NAMALWA (cell line): ENCODE measurements at places on chromosomes 3 and 15.

DNA sequence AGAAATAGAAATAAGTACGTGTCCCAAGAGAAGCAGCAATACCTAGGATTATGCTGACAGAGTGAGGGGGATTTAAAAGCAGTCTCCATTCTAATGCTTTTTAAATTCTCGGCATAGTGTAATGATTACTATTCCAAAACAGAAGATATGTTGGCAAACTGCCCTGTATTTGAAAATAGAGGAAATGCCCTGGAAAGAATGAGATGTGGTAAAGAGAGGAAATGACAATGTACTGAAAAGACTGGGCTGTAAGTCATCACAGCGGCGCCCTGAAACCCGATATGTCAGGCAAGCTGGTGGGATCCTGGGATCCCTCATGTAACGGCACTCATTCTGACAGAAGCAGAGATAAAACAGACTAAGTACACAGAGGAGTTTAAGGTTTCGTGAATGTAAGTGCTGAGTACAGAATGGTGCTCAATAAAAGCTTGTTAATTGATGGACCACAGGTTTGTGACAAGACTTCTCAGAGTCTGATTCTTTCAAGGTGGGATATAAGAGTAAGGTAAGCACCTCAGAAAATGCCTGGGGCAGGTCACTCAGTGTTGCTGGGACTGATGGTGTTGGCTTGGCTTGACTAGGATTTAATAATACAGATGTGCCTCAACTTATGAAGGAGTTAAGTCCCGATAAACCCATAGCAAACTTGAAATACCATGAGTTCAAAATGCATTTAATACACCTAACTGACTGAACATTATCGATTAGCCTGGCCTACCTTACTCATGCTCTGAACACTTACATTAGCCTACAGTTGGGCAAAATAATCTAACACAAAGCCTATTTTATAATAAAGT lies 91.4 kb downstream of the NFKBIZ start:
- DNase-seq = no peak

- DNase-seq = no peak
These were observed 129.8 kb upstream of the MEF2A start for GRCh38 chr15:99435877-99436541.

- DNase-seq = peak; percentile 65
These were observed 58.7 kb upstream of the BCHE start for GRCh38 chr3:165895919-165896318.

DNA sequence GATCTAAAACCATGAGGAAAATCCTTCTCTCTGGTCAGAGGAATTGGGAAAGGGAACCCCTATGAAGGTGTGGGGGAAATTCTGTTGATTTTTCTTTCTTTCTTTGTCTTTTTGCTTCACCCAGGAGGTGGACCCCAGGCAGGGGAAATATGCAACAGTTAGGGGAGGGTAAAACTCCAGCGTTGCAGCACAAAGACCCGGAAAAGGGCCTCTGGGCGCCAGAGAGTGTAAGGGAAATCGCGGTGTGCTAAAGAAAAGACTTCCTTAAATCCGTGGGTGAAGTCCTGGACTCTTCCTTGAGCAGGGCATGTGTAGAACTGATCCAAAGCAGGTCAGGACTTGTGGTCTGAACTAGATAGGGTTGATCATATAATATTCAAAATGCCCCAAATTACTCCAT lies 11.1 kb upstream of the TBC1D21 start:
- no peak for DNase-seq

DNA sequence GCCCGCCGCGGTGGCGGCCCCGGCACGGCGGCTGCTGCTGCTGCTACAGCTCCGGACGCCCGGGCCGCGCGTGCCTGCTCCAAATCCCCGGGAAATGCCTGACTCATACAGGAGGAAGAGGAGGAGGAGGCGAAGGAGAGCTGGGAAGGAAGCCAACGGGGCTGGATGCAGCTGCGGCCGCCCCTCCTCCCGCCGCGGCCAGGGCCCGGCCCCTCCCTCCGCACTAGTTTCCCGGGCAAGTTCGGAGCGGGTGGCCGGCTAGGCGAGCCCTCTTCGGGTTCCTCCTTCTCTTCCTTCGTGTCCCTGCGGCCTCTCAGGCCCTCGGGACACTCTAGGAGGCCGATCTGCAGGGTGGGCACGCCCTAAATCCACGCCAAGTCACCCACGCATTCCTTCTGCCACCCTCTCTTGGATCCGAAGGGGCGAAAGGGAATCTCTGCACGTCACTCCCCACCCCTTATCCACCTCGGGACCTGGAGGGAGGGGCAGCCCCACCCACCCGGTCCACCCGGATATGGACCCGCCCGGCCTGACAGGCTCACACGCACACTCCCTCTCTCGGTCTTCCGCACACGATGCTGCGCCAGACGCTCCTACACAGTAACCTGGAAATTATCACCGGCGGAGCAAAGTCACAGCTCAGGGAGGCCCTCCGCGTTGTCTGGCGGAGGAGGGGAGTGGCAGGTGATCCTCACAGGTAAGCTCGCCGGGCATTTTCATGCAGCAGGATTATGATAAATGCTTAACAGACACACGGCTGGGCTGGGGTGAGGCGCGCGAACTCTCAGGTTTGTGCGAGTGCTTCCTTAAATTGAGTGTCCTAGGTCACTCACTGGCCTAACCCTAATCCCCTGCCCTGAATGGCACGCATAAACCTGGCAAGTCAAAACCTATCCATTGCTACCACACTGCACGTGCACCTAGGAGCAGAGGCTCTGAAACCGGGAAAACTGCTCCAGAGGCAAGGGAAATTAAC lies at the start of the genes OSBPL10 and ZNF860:
TSS of gene OSBPL10 (minus strand) at position 57 of the 976 bp plus-strand sequence. CDS start 83 bp downstream, outside the sequence.
TSS of gene ZNF860 (plus strand) at position 545 of the 976 bp plus-strand sequence. CDS start 7,330 bp downstream, outside the sequence.
- DNase-seq = peak; percentile 55

GRCh38 chr3:189712906-189713483 lies 81.8 kb downstream of the TP63 start:
- no peak for DNase-seq

DNA sequence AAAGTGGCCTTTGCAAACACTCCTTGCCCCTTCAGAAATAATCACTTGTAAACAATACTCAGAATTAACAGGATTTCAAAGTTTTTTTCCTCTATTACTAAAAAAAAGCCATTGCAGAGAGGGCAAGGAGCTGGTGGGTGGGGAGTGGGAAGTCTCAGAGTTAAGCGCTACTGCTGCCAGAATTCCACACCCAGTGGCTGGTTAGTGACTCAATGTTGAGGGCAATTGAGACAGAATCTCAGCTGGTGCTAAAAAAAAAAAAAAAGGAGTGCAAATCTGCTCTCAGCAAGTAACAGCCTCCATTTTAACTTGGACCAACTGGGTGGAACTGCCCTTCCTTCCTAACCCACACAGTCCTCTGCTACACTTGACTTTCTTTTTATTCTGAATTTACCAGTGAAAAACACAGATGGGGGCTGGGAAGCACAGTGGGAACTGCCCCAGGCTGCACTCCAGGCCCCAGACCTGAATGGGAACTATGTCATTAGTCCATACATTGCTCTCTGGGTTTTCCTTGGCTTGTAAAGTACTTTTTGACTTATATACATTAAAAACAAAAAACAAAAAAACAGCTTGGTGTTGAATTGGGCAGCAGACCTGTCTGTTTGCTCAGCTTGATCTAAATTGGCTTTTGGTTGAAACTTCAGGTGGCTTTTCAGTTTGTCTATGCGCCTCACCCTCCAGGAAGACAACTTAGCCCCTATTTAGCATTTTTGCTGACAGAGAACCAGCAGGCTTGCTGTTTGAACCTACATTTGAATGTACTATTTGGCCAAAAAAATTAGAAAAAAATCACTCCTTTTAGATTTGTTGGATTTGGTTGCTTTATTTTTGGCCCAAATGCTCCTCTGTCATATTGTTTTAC lies 357.8 kb upstream of the TBL1XR1 start:
- DNase-seq = no peak

DNA sequence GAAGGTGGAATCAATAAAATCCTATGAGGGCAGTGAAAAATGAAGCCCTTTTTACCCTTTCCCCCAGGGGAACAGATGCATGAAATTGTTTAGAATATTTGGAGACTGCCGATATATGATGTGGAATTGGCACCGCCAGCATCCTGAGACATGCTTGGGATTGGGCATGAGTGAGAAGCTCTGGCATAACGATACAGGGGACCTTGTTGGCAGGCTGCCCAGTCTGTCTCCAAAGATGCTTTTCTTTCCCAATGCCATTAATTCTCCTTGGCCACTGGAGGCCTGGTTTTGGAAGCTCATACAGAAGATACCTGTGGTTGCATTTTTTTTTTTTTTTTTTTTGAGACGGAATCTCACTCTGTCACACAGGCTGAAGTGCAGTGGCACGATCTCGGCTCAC lies 800.6 kb upstream of the LMCD1 start:
- no peak for DNase-seq

GRCh38 chr15:66419471-66419870 lies 32.8 kb downstream of the MAP2K1 start:
- DNase-seq = no peak

- no peak for DNase-seq
These were observed 103.1 kb downstream of the LINGO1 start for GRCh38 chr15:77529394-77530159.

DNA sequence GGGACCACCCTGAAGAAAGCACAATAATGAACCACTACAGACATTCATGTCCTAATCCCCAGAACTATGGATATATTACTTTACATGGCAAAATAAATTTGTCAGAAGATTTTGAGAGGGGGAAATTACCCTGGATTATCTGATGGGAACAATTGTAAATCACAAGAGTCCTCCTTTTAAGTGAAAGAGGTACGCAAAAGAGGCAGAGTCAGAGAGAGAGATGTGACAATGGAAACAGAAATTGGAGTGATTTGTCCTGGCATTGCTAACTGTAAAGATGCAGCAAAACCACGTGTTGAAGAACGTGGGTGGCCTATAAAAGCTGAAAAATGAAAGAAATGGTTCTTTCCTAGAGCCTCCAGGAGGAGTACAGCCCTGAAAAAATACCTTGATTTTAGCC lies 1121.4 kb upstream of the ALCAM start:
- no peak for DNase-seq

DNA sequence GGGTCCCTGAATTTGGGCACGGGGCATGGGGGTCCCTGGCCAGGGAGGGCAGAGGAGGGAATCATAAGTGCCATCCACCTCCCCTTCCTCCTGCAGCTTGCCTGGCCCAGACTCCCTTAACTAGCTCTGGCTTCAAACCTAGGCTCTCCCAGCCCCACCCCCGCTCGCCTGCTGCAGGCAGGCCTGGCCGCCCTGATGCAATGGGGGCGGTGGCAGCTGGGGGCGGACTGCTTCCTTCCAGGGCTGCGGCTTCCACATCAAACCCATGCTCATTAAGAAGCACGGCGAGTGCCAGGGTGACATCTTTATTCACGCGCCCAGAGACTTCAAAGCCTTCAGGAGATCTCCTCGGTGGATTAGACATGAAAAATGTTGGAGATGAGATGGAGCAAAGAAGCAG lies 123.1 kb downstream of the TPRA1 start:
- DNase-seq = no peak

DNA sequence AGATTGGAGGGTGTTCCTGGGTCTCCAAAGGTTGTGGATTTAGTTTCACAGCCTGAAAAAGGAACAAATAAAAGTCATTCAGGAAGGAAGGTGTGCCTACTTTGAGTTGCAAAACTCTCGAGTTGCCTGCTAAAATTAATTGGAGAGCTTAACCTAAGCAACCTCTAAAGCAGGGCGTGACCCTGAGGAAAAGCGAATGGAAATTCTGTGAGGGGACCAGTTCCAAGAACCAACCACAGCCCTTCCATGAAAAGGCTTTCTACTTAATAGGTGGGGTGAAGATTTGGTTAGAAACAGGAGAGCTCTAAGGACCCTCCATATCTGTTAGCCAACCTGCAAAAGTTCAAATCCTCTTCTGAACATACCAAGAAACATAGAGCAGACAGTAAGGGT lies 1.5 kb downstream of the CD80 start:
- DNase-seq = no peak

GRCh38 chr3:134449951-134450350 lies 35.8 kb downstream of the ANAPC13 start:
- DNase-seq = no peak

DNA sequence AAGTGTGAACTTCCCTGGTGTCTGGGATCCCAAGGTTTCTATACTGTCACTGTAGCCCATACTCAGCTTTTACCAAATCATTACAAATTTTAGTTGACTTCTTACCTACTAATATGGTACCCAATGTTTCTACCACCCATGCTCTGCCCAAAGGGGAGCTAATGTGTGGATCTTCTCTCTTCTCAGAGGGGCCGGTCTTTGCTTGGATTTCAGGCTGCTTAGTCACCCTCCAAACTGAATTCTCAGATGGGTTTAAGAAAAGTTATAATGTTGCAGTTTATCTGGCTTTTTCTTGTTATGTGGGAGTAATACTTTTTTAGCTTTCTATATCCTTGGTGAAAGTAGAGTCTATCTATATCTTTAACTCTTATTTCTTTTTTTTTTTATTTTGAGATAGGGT lies 67.1 kb upstream of the AKAP13 start:
- DNase-seq = no peak

DNA sequence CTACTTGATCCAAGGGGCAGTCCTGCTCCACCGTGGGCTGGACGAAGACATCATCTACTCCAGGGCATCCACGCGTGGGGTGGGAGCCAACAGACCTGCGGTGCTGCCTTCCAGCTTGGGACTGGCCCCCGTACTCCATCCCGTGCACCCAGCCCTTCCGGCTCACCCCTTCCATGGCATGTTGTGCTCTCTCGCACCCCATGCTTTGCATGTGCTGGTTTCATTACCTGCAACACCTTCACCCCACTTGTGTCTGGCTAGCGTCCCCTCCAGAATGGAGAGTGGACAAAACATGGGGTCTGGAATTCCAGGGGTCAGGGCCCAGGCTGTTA lies 30.2 kb downstream of the SEMA7A start:
- no peak for DNase-seq

DNA sequence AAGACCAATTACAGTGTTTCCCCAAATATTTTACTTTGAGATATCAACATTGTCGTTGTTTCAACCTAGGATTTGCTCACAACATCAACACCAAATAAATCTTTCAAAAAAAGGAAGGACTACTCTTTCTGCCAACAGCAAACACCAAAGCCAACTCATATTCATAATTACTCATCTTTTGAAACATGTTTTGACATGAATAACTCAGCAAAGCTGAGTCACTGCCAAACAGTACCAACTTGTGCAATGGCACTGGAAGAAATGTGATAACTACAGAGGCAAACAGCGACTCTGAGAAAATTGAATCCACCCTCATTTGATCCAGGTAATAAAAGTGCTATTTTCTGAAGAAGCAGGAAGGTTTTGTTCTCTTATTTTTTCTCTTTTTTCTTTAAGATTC lies 67.2 kb downstream of the PEX5L start:
- no peak for DNase-seq

GRCh38 chr3:134603956-134604355 lies 46.9 kb downstream of the KY start:
- no peak for DNase-seq

- no peak for DNase-seq
These were observed 8.8 kb downstream of the C3orf22 start for GRCh38 chr3:126549861-126550487.

- no peak for DNase-seq
These were observed 230.7 kb downstream of the SHQ1 start for GRCh38 chr3:72617424-72618024.

DNA sequence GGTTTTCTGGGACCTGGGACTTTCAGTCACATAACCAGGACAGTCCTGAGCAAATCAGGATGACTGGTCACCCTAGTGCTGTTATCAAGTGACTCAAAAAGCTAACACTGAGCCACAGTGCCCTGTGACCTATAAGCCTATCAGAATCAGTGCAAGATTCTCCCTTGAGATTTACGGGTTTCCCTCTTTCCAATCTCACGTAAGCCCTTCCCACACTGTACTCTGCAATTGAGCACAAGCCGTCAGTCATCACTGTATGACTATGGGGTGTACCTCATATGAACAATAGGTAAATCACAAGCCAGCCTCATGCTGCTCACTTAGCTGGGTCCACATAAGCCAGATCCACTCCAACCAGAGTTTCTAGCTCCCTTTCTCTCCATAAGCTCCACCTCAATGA lies 21.0 kb upstream of the CLDN18 start:
- DNase-seq = no peak

- DNase-seq = no peak
These were observed 99.3 kb downstream of the SENP2 start for GRCh38 chr3:185685231-185686035.
